T-helper 17 cell (primary cell): ENCODE measurements at places on chromosomes 12 and 14.

DNA sequence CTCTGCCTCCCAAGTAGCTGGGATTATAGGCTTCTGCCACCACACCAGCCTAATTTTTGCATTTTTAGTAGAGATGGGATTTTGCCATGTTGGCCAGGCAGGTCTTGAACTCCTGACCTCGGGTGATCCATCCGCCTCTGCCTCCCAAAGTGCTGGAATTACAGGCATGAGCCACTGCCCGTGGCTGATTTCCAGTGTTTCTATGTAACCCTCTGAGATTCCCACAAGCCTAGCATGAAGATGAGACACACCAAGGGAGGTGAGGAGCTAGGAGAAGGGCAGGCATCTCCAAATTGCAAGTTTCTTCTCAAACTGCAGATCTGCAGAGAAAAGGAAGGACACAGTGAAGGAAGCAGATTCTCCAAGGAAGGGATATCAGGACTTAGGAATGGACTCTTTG is 125.0 kb downstream of the CACNA1C start:
- DNase-seq, result no peak

GRCh38 chr14:69204753-69205152 is 13.5 kb downstream of the EXD2 start:
- no peak for DNase-seq

- no peak for DNase-seq
Measured at GRCh38 chr14:60303745-60304144, 54.7 kb downstream of the PPM1A start.

- peak; percentile 5 for DNase-seq
Measured at GRCh38 chr14:103085106-103086091, 1.4 kb downstream of the LBHD2 start.

DNA sequence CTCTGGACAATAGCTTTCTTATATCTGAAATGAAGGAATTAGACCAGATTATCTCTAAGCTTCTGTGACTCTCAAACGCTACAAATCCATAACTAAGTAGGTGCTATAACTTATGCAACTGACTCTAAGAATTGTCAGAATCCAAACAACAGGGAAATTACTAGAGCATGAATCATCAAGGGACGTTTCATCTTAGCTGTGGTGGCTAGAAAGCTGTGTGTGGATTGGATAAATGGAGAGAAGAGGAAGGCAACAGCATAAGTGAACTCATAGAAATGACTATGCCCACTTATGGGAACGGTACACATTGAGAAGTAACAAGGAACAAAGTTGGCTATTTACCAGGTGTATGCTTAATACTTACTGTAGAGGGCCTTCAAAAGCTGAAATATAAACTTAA is 96.0 kb upstream of the NEDD1 start:
- DNase-seq, result no peak

DNA sequence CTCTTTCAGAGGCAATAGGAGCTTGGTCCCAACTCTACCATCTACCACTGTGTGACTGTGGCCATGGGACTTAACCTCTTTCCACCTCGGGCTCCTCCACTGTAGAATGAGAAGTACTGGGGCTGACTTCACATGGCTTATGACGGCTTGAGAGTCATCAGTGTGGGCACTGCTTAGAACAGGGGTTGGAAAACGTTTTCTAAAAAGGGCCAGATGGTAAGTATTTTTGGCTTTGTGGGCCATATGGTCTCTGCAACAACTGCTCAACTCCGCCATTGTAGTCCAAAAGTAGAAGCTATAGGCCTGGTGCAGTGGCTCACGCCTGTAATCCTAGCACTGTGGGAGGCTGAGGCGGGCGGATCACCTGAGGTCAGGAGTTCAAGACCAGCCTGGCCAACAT is 69.2 kb upstream of the LTA4H start:
- no peak for DNase-seq

DNA sequence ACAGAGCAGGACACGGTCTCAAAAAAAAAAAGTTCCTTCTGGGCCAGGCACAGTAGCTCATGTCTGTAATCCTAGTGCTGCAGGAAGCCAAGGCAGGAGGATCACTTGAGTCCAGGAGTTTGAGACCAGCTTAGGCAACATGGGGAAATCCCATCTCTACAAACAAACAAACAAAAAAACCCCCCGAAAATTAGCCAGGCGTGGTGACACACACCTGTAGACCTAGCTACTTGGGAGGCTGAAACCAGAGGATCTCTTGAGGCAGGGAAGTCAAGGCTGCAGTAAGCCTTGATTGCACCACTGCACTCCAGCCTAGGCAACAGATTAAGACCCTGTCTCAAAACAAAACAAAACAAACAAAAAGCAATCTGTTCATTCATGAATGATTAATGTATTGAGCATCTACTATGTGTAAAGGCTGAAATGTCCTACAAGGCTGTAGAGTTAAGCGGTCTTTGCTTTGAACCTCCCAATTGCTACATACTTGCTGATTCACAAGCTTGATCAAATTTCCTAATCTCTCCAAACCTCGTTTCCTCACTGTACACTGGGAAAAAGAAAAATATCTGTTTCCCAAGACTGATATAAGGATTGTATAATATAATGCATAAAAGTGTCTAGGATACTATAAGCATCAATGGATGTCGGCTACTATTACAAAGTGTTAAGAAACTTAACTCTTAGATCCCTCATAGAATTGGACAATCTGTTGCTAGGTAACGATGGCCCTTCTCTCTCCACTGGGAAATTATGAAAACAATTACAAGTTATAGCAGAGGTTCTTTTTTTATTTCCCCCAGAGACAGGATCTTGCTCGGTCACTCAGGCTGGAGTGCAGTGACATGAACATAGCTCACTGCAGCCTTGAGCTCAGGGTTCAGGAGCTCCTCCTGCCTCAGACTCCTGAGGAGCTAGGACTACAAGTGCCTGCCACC is 7.9 kb upstream of the RILPL2 start:
- no peak for DNase-seq

DNA sequence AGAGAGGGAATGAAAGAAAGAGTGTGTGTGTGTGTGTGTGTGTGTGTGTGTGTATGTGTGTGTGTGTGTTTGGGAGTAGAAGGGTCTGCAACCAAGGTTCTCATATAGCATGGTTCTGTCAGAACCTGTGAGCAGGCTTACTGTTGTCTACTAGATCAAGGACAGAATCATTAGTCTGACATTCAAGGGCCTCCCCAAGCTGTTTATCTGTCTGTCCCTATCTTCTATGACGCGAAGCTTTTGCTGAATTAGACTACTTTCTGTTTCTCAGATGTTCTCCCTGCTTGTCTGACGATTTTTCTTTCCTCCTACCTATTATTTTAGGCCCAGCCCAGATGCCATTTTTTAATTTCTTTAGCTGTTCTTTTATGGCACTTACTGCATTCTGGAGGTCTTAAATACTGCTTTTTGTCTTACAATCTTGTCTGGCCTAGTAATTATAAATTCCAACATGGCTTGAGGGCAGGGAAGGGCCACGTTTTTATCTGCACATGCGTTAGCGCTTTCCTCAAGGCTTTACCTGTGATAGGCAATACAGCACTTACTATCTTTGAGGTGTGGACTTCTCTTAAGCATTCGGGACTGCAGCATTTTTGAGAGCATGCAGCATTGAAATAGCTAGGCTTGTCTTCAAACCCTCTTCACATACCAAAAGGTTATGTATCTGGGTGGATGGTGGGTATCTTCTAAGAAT is 150.2 kb downstream of the TTLL5 start:
- no peak for DNase-seq

GRCh38 chr14:77407158-77407557 is 16.2 kb downstream of the NOXRED1 start:
- DNase-seq, result no peak

- no peak for DNase-seq
Measured at GRCh38 chr14:67998834-67999233, 179.3 kb downstream of the RAD51B start.

- no peak for DNase-seq
Measured at GRCh38 chr12:53561590-53561953, 54.3 kb upstream of the NPFF start.

DNA sequence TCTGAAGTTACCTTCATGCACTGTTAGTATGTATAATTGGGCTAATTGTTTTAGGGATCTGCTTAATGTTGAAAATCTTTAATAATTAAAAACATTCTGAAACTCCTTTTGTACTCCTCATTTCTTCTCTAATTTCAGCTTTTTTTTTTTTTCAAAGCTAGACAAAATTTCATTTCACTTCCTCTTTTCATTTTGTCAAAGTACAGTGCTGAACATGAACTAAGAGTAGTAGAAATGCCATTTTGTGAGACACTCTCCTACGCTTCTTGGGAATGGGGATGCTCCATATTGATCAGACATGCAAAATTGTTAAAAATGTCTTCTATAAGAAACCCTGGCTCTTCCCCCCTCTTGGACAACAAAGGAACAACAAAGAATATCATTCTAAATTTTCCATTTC is 1.7 kb downstream of the ABCD2 start:
- no peak for DNase-seq

DNA sequence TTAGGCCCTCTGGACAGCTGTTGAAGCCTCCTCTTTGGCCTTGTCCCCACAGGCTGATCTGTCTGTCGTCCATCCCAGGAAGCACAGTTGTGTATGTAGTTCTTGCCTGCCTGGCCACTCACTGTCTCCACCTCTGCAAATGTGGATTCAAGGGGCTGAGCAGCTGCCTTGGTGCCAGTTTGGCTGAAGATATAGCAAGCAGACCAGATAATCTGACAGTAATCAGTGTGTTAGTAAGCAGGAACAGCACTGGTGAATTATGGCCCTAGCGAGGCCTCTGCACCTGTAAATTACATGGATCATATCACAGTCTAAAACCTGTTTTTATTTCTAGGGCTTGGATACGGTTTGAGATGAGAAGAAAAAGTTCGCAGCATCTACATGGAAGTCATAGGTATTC is 282.5 kb upstream of the NOS1 start:
- no peak for DNase-seq

DNA sequence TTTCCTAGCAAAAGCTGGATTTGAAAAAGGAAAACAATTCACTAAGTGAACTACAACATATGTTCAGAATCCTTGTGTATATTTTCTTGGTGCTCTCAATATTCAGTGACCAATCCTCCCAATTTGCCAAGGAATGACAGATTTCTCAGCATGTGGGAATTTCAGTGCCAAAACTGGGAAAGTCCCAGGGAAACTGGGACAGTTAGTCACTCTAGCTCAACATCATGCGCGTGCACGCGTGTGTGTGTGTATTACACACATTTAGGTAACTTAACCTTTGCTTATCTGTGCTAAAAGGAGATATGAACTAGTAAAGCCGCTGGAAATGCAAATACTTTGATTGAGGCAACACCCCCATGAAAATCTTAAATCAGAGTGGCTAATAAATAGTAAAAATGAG is 26.1 kb upstream of the SLC6A13 start:
- no peak for DNase-seq

- no peak for DNase-seq
Measured at GRCh38 chr12:114780746-114781399, 96.9 kb upstream of the TBX3 start.

DNA sequence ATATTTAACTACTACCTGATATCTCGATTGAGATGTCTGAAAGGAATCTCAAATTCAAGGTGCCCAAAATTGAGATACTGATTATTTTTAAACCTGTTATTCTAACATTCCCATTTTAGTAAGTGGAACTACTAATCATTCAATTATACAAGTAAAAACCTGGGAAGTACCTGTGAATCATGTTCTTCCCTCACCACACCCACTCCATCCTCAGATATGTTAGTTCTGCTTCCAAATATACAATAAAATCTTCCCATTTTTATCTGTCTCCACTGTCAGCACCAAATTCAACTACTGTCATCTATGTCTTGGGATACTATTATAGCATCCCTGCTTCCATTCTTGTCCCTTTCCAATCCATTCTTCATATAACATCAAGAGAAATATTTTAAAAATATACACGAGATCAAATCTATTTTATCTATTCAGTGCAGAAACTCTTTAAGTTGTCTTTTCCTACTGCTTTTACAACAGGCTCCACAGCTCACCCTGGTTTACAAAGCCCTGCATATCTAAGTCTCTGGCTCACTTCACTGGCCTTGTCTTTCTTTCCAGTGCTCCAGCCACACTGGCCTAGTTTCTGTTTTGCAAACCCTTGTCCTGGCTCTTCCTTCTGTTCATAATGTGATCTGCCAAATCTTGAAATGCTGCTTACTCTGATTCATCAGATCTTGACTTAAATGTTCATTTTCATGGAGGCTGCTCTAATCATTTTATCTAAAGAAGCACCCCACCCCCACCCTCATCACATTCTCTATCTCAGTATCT is 122.3 kb downstream of the PTPRR start:
- DNase-seq, result no peak

- no peak for DNase-seq
Measured at GRCh38 chr12:102992720-102993119, 35.2 kb downstream of the ASCL1 start.

GRCh38 chr12:107332743-107333142 is 239.4 kb upstream of the CRY1 start:
- no peak for DNase-seq

DNA sequence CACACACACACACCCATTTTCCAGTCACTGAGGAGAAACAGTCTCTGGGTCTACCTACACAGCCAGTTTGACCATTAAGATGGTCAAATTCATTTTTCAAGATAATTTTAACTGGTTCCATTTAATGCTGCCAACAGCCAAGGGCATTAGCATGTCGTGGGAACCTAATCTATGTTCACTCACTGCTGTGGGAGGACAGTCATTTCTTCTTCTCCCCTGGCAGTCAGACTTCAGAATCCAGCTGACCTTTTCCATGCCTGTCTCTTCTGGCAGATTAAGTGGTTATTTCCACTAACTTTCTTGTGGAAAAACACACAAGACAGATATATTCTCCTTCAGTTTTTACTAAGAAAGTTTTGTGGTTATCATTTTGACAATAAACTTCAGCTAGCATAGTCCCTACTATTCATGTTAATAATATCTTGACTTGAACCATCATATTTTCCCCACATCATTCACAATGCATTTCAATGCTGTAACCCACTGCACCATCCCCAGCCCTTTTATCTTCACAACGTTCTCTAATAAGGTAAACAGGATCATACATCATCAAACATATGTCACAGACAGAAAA is 82.2 kb downstream of the DAD1 start:
- DNase-seq, result no peak

DNA sequence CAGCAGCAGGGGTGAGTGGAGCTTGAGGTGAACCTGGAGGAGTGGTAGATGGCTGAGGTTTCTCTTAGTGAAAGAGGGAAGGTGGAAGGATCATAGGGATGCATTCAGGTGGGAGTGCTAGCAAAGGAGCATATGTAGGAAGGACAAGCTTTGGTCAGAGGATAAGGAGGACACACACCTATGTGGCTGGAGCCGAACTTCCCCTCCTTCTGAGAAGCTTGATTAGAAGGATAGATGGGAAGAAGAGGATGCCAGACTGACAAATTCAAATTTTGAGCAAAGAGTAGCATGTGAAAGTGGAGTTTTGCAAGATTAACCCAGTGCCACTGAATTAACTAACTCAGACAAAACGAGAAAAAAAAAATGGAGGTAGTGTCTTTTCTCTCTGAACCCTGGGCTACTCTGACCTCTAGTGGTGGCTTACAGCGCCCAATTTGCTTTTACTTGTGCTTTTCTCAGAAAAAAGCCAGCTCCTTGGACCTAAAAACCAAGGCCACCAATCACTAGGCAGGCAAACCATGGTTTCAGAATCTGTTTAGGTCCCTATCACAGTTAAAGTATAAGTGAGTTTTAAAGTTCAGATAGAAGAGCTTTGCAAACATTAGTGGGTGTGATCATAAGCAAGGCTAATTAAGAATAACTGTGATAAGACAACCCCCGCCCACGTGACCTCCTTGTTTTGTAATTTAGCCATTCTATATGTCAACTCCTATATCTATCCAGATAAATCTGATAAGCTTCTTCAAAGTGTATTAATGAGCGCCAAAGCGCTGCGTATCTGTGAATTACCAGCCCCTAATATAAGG is 15.5 kb downstream of the EMP1 start:
- DNase-seq, result peak; percentile 60

- DNase-seq, result no peak
Measured at GRCh38 chr14:95490138-95490509, 26.3 kb downstream of the SYNE3 start.

GRCh38 chr12:39442831-39443080 is 164 bp downstream of the KIF21A start:
- DNase-seq, result no peak
